Retinal pigment epithelial cell (primary cell): ENCODE measurements at places on chromosomes 2 and 18.

- DNase-seq: no peak
Observed at GRCh38 chr2:98483257-98483861, 38.7 kb downstream of the INPP4A start.

DNA sequence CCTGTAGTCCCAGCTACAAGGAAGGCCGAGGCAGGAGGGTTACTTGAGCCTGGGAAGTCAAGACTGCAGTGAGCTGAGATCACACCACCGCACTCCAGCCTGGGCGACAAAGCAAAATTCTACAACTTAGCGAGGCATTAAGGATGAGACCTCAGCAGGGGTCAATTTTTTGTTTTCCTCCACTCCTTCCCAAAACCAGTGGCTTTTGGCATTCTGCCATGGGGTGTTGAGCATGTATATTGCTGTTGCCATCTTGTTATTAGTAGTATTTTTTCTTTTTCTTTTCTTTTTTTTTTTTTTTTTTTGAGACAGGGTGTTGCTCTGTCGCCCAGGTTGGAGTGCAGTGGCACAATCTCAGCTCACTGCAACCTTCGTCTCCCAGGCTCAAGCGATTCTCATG, 8.9 kb upstream of the GIGYF2 start:
- DNase-seq: no peak

GRCh38 chr2:232276084-232276732, 102.3 kb upstream of the ALPP start:
- DNase-seq: no peak

DNA sequence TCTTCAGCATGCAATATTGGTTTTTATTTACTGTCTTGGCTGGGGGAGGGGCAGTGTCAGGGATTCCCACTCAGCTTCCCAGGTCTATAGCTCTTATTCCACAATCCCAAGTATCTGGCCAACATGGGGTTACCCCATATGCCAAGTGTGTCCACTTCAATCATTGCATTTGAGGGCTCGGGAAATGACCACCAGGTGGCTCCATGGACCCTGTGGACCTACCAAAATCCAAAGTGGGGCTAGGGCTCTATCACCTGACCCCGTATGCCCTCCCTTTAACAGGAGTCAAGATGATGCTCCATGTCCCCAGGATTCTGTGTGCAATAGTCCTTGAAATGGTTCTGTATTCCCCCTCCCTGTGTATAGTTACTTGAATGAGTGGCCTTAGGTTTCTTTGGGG, 12.1 kb upstream of the TRAF3IP1 start:
- no peak for DNase-seq

- DNase-seq: no peak
Observed at GRCh38 chr18:56115071-56116015, 523.0 kb downstream of the TXNL1 start.

- DNase-seq: no peak
Observed at GRCh38 chr2:191270306-191271161, 25.3 kb downstream of the MYO1B start.

DNA sequence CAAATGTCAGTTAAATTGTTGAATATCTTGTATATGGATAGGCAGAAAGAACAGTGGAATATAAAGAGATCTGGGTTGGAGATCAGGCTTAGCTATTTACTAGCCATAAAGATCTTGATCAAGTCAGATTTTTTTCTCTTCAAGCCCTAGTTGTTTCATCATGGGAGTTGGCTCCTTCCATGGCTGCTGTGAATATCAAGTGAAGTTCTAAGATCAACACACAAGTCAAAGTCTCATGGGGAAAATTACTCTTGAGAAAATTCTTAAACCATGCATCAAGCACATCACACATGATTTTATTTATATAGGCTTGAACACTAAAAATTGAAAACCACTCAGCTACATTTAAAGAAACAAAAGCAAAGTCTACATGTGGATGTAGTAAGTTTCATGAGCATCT, 79.8 kb downstream of the C1D start:
- DNase-seq: no peak

GRCh38 chr2:147288131-147288530, 556.7 kb upstream of the ACVR2A start:
- no peak for DNase-seq

GRCh38 chr2:12090590-12090989, 344.2 kb downstream of the LPIN1 start:
- DNase-seq: no peak

GRCh38 chr2:107337209-107337898, 451.4 kb upstream of the ST6GAL2 start:
- DNase-seq: no peak

GRCh38 chr18:24560511-24560981, 100.1 kb downstream of the HRH4 start:
- DNase-seq: peak; percentile 63

DNA sequence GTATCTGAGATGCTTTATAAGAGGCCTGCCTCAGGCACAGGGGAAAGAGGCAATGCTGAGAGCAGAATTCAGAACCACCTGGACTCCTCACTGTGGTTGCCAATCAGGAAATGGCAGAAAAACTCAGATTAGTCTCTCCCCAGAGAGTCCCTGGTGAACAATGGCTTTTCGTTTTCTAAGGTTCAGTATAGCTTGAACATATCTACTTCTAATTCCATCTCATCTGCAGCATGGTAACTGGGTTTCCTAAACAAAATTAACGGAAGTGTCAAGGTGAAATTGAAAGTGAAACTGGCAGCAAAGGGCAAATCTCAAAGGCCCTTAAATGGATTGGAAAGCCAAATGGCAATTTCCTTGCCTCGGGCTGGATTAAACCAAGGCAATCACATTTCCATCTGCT, 480.2 kb upstream of the ACVR2A start:
- DNase-seq: no peak

DNA sequence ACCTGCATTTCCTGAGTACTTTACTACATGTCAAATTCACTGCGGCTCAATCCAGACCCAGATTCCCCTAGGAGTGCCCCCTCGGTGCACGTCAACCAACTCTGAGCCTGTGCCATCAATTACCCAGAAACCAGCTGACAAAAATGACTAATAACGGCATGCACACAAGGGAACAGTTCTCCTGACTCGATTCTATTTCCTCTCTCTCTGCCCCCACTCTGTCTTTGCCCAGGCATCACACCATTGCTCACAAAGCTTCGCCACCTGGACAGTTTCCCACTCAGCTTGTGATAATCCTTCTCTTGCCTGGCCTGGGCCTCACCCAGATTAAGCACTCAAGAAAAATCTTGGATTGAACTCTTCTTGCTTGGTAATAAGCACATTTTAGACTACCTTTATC, 115.3 kb upstream of the NDUFV2 start:
- DNase-seq: peak; percentile 93

- DNase-seq: no peak
Observed at GRCh38 chr2:145383961-145384360, 864.0 kb upstream of the ZEB2 start.

DNA sequence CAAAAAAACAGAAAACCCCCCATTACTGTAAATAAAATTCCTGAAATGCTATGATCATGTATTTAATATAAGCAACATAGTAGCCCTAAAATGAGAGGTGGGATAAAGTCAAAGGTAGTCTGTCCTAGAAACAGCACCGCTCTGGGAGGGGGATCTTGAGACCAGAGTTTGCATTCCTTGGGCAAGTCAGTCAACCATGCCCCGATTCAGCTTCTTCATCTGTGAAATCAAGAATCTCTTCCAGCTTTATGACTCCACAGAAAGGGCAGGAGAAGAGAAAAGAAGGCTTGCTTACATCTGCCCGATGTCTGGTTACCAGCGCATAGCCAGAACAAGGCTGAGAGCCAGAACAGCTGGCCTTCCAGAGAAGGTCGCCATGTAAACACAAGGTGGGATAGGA, 2.1 kb upstream of the FBLN7 start:
- no peak for DNase-seq

DNA sequence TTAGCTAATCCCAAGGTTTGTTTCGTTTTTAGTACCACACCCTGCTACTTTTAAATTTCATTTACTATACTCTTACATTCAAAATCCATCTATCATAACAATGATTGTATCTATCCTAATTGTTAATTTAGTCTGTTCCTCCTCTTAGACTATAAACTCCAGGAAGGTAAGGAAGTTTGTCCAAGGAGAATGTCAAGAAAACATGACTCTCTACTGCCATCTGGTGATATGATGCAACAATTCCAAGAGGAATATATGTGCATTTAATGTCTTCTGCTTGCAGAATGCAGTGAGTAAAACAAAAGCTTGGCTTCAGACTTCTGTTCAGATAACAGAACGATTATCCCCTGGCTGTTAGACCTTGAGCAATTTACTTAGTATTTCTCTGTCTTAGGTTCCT, 1267.1 kb downstream of the LRP1B start:
- DNase-seq: peak; percentile 30

DNA sequence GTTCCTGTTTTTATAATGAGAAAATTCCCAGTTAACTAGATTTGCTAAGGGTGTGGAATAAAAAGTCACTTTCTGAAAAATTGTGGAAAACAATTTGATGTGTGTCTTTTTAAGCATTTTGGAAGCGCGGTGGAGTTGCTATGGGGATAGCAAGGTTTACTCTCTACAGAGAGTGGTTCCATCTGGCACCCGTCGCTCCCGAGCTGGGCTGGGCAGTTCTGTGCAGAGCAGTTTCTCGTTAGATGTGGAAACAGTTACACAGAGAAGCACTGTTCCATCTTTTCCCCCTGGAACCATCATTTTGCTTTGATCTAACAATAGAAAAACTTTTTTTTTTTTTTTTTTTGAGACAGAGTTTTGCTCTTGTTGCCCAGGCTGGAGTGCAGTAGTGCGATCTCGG, 17.4 kb downstream of the LDLRAD4 start:
- DNase-seq: no peak

DNA sequence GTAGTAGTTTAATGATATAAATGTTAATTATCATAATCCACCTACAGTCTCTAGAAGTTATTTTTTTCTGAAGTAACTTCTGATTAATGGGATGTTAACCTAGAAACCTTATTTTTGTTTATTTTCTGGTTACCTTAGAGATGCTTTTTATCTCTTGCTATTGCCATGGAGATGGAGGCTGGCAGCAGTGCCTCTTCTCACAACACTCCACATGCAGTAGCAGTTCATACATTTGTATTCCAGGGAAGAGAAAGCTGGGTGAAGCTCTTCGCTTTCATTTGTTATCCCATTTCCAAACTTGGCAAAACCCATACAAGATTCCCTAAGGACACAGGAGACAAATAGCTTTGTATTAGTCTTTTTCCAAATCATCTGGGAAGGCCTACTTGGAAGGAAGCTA, 1794.1 kb upstream of the LRRTM1 start:
- no peak for DNase-seq

- DNase-seq: peak; percentile 81
Observed at GRCh38 chr2:191676790-191677645, 918 bp upstream of the NABP1 start.

- no peak for DNase-seq
Observed at GRCh38 chr2:3430740-3431490, 51.4 kb downstream of the TRAPPC12 start.

- no peak for DNase-seq
Observed at GRCh38 chr2:218870984-218871344, 9.7 kb upstream of the WNT10A start.

DNA sequence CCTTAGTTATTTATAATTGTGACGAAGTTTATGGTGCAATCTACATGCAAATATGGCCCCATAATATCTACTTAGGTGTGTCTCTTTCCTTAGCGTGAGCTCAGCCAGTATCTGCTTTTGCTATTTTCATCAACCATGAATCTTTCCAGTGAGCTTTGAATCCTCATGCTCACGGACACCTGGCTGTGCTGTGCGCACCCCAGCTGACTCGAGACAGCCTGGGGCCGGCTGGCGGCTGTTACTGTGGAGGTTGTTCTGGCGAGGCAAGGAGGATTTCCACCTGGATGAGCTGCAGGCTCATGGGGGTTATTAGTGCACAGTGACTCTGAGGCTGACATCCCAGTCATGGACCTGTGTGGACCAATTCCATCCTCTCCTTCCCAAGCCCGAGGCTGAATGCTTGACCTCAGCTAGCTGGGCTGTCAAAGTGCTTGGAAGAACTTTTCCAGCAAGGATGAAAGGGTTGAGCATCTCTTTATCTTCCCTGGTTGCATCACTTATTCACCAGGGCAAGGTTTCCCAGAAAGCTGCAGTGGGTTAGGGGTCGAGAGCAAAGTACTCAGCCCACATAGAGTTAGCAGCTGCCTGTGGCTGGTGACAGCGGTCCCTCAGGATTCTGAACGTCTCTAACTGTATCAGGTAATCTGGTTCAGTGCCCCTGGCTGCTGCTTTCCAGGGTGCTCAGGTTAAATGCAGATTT, 141.7 kb downstream of the ARL4C start:
- no peak for DNase-seq

DNA sequence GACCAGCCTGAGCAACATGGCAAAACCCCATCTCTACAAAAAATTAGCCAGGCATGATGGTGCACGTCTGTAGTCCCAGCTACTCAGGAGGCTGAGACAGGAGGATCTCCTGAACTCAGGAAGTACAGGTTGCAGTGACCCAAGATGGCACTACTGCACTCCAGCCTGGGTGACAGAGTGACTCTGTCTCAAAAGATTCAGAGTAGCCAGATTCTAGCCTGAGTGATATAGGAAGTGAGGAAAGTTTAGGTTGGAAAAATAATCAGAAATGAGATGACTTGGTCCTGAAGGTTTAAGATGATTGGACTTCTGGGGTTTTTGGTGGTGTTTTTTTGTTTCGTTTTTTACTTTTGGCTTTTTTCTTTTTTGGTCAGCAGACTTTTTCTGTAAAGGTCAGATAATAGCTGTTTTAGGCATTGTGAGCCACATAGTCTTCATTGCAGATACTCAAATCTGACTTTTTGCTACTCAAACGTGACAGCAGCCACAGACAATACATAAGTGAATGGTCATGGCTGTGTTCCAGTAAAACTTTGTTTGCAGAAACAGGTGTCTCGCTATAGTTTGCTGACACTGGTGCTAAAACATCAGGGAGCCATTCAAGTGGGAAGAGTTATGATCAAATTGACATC, 104.1 kb upstream of the UBXN4 start:
- no peak for DNase-seq

GRCh38 chr2:30701782-30702181, 105.5 kb downstream of the CAPN13 start:
- DNase-seq: no peak

- DNase-seq: no peak
Observed at GRCh38 chr2:146669735-146670134, 1175.1 kb upstream of the ACVR2A start.

- no peak for DNase-seq
Observed at GRCh38 chr2:56127010-56127409, 56.8 kb upstream of the CCDC85A start.

GRCh38 chr2:240216167-240216566, 75.7 kb upstream of the OTOS start:
- no peak for DNase-seq

DNA sequence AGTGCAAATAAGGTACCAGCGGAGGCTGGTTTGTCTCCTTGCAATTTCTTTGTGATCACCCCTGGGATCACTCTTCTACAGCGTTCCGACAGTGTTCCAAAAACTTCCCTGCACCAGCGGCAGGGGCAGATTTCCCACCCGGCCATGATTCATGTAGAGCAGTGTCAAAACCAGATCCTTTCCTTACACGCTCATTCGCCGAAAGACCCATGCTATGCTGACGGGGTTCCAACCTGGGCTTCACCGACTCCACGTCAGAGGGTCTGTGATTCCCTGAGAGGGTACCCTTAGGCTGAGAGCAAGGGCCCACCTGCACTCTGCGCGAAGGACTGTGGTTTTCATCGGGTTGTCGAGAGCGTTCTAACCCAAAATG, 423 bp upstream of the TTC27 start:
- no peak for DNase-seq

GRCh38 chr2:111032721-111033429, 87.8 kb upstream of the BCL2L11 start:
- DNase-seq: no peak

- peak; percentile 48 for DNase-seq
Observed at GRCh38 chr2:15112216-15112615, 448.9 kb downstream of the NBAS start.

- DNase-seq: no peak
Observed at GRCh38 chr18:49819823-49820671, 6.7 kb upstream of the ACAA2 start.
